ENCODE measurements at places on chromosomes 7 and 10.

- DNase-seq, result no peak
These were observed 62.4 kb downstream of the EEPD1 start for GRCh38 chr7:36215457-36215765.

DNA sequence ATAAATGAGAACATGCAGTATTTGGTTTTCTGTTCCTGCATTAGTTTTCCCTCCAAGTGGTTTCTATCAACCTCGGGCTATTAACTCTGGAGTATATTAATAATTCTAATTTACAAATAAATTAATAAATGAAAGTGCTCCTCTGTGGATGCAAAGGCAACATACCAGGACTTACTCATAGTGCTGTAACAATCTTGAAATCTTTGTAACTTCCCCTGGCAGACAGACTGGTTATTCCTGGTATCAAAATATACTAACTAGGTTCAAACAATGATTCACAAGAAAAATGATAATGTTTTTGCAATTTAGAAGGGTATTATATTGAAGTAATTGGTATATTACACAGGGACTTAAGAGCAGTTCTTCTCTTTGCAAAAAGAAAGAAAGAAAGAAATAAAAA is 177.2 kb downstream of the FANK1 start:
- peak; percentile 59 for DNase-seq

DNA sequence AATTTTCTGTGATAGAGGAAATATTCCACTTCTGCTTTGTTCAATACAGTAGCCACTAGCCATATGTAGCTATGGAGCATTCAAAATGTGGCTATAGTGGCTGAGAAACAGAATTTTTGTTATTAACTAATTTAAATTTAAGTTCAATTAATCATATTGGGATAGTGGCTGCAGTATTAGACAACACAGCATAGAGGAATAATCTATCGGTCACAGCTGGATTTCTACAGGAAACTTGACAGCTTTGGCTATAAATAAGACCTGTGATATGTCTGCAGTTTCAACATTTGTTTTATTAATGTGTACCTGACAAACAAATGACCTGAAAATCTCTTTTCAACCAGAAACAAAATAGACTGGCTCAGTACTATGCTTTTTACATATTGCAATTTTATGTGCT is 953.2 kb downstream of the CNTNAP2 start:
- no peak for DNase-seq

- peak; percentile 41 for DNase-seq
These were observed 3.0 kb downstream of the AFAP1L2 start for GRCh38 chr10:114401195-114401791.

- peak; percentile 4 for DNase-seq
These were observed 39.2 kb downstream of the CD36 start for GRCh38 chr7:80677629-80678028.

- DNase-seq, result no peak
These were observed 138.0 kb downstream of the CACNB2 start for GRCh38 chr10:18278181-18278580.
